ENCODE measurements at places on chromosomes 2 and 18.

DNA sequence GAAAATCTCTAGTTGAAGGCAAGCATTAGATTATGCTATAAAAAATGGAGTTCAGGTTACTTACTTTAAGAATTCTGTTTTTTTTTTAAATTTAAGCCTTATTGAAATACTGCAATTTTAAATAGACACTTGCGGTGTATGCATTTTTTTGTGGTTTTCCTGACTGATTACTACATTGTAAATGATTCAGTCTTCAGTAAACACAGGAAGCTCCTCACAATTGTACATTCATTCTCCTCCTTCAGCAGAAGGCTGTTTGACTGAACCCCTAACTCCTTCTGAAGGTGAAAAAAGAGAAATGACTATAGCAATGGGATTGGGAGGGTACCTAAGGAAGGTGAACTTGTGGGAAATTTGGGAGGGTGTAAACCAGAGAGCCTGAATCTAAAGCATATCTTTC, 136.1 kb downstream of the GCA start:
- no peak for DNase-seq

DNA sequence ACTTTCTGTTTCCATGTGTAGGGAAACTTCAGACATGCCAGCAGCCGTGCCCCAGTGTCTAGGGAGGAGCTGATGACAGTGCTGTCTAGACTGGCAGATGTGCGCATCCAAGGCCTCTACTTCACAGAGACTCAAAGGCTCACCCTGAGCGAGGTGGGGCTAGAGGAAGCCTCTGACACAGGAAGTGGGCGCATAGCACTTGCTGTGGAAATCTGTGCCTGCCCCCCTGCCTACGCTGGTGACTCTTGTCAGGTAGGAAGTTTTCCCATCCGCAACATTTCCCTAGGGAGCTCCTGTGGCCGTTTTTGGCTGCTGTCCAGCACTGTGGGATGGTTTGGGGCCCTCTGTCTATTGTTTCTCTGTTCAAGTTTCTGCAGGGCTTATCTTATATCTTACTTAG, 143.1 kb upstream of the TTC39C start:
- DNase-seq, result no peak

DNA sequence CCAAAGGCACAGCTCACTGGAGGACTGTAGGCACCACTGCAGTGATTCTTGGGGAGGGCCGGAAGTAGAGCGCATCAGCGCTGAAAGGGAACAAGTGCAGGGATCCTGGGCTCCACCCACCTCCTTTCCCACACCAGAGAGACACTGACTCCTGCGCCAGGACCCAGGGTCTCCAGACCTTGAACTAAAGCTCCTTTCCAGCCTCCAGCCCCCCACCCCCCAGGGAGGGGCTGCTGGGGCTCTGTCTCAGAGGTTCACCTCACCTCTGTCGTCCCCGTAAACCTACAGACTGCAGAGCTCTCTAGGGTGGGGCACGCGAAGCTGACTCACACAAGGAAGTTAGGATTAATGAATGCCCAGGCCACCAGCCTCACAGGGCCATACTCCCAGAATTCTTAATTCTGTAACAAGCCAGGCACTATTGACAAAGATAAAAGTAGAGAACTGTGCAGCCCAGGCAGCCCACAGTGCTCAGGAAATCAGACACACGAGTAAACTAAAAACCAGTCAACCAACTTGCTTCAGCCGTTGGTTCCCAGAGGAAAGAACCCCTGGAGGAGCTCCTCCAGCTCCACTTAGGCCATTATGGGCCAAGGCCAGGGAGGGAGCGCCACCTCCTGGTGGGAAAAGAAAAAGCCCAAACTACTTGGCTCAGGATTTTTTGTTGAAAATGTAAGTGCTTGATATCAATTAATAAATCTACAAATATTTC, 45.1 kb upstream of the ACAA2 start:
- DNase-seq, result peak; percentile 70

DNA sequence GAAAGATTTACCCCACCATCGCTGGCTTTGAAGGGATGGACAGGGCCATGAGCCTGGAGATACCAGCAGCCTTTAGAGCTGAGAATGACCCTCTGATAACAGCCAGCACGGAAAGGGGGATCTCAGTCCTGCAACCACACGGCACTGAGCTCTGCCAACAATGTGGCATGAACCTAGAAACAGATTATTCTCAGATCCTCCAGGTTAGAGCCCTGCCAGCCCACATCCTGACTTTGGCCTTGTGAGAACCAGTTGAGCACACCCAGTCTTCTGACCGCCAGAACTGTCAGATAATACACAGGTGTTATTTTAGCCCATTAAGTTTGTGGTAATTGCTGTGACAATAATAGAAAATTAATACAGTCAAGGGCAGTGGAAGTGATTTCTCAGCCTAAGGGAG, 9.4 kb upstream of the GNLY start:
- no peak for DNase-seq

- DNase-seq, result no peak
Measured at GRCh38 chr2:3487432-3487831, 31.9 kb downstream of the ADI1 start.

DNA sequence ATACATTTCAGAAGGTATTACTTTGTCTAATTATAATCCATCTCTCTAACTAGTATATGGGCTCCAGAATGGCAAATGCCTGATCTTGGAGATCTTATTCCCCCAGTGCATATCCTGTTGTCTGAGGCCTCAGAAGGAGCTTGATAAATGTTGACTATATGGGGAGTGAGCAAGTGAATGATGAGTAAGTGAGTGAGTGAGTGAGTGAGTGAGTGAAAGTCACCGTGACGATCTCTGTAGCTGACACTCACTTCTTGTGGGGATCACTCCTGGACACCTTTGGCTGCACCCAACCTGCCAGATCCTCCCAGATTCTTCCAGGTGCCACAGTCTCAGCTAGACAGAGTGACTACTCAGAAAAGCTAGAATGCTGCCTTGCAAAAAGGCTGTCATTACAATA, 2.8 kb downstream of the XDH start:
- no peak for DNase-seq

- no peak for DNase-seq
Measured at GRCh38 chr2:203690441-203691047, 15.9 kb upstream of the CD28 start.

DNA sequence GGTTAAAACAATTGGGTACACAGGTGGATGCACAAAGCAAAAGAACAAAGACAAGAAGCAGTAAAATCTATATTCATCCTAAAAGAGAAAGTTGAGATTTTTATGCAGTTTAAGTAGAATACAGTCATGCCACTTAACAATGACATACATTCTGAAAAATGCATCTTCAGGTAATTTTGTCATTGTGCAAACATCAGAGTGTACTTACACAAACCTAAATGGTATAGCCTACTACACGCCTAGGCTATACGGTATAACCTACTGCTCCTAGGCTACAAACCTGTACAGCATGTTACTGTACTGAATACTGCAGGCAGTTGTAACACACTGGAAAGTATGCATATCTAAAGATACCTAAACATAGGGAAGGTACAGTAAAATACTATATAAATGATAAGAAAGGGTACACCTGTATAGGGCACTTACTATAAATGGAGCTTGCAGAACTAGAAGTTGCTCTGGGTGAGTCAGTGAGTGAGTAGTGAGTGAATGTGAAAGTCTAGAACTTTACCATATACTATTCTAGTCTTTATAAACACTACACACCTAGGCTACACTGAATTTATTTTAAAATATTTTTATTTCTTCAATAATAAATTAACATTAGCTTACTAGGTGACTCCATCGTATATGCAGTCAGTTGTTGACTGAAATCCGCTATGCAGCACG, 132.9 kb downstream of the BARD1 start:
- DNase-seq, result no peak

DNA sequence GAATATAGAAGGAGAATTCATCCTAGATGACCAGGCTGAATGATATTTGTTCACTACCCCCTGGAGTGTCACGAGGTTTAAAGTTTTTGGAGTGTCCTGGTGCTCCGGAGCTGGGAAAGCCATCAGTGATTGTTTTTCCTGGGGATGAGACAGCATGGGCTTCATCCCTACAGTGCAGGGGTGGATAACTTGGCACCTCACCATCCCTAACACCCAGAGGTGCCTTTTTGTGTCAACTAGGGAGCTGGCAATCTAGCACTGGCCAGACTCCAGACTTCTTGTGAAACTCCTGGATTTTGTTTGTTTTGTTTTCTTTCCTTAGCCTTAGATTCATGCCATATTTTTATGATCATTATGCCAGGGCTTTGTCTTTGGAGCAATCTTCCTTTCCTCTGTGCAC, 164.8 kb downstream of the PRKCE start:
- no peak for DNase-seq

DNA sequence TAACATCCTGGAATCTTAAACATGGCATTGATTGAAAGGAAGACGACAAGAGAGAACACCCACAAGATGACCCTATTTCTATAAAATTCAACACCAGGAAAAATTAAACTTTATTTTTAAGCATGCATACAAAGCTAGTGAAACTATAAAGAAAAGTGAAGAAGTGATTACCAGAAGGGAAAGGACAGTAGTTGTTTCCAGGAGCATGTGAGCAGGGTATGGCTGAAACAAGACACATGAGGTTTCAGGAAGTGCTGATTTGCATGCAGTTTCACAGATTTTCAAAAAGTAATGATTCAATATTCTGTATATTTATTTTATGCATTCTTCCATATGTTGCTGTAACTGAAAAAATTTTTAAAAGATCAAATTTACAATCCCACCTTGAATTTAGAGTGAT, 24.6 kb upstream of the DAW1 start:
- DNase-seq, result no peak

GRCh38 chr18:8609659-8610458, 622 bp downstream of the RAB12 start:
- no peak for DNase-seq
